ENCODE measurements at places on chromosomes 11 and 22.
A peak's percentile ranks its signal among the peaks of the same experiment; 100 is the strongest.

DNA sequence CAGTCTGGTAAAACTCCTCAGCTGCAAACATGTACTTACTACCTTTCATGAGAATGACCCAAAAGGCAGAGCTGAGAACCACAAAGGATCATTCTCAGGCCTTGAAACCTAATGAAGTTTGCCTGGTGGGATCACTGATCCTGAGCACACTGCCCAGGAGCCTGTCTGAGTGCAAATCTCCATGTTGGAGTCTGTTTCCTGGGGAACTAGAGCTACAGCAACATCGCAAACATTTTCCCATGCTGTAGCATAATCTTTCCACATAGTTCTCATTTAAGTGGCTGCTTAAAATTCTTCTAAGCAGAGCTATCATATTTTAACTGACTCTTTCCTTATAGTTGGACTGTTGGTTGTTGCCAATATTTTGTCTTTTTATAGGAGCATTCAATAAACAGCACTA lies 58.5 kb downstream of the GUCY1A2 start:
- peak; percentile 79 for DNase-seq

DNA sequence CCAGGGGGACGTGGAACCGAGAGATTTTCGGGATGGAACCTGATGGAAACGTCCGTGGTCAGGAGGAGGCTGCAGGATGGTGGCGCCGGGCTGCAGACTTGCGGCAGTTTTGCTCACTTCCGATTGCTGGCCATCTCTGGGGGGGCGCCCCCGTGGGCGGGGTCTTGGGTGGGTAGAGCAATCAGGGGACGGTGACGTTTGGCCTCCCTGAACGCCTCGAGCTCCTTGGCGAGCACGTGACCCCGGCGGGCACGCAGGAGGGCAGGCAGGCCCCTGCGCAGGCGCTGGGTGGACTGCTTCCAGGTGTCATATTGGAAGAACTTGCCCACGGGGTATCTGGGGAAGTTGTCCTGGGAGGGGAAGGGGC lies 6.3 kb downstream of the IGF2 start:
- no peak for DNase-seq

GRCh38 chr11:126265811-126266210 lies 2.9 kb downstream of the SRPRA start:
- DNase-seq: peak; percentile 65

- peak; percentile 13 for DNase-seq
These were observed 34.6 kb downstream of the APOL5 start for GRCh38 chr22:35752006-35752862.

GRCh38 chr22:38029901-38030300 lies 27.3 kb upstream of the PICK1 start:
- DNase-seq: no peak

- DNase-seq: peak; percentile 60
These were observed 22.1 kb upstream of the BDNF start for GRCh38 chr11:27722117-27722952.

- DNase-seq: peak; percentile 10
These were observed 101.8 kb downstream of the BCR start for GRCh38 chr22:23282089-23282501.

DNA sequence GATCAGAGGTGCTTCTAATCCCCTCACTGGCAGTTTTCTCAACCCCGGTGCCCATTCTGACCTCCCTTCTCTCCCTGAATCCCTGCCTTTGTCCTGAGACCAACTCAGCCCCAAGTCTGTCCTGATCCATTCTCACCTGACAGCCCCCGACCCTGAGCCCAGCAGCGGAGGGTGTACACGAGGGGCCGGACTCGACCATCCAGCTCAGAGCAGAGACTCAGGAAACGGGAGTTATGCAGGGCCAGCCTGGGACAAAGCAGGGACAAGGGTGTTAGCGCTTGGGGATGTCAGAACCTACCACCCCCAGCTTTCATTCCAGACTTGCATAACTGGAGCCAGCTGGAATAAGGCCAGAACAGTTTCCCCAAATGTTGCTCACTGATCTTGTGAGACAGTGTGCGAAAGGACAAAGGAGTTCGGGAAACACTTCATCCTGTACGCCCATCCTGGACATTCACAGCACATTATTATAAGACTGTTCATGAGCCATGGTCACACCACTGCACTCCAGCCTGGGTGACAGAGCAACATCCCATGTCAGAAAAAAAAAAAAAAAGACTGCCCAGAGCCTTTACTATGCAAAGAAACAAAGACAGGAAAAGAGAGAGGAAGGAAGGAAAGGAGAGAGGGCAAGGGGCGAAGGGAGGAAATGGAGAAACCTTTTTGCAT lies 3.5 kb upstream of the EEF1G start:
- peak; percentile 45 for DNase-seq

DNA sequence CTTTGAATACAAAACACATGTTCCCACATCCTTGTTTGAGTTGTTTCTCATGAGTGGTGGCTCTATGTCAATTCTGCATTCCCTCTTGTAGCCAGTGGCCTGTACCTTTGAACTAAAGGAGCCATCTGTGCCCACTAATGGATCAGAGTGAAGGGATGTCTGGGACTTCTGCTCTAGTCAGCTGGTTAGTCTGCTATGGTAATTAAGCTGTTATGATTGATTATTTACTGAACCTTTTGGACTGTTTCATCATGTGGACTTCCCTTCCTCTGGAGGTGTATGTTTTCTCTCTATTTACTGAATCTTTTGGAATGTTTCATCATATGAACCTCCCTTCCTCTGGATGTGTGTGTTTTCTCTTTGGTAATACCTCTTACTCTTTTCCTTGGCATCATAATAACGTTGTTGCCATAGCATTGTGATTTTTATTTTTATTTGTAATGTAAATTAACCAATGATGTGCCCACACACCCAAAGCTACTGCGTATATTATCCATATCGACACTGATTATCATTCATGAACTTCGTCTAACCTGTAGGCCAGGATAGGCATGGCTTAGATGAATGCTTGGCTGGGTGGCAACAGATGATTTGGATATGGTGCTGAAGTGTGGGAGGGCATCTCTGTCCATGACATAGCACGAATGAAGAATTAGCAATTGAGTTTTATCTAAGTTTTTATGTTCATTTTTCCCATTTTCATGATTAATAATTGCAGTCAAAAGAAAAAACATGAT lies 112.3 kb upstream of the SORL1-AS1 start:
- no peak for DNase-seq

GRCh38 chr22:50376085-50376651 lies 33.0 kb downstream of the PPP6R2 start:
- DNase-seq: no peak

DNA sequence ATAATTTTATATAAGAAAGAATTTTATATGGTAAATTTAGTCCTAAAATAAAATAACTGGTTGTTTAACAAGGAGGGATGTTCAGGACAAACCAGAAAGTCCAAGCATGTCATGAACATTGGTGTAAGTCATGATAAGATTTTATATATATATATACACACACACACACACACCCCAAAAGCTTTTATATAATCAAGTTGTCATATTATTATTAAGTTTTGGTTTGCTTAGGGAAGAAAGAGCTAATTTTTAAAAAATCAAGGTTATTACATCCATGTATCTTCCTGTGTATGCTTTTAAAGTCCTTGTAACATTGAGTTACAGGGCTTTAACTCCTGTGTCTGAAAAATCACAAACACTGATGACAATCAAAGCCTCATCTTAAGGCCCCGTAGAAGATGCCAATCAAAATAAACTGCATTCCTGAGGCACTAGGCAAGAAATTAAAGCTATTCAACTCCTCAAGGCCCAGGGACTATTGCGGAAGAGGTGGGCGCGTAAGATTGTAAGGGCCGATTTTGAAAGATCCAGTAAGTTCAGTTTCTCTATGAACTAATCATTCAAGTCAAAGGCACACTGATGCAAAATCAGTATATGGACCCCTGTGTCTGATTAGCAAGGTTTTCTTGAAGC lies 16.8 kb downstream of the APOL6 start:
- DNase-seq: no peak

- no peak for DNase-seq
These were observed 41.1 kb downstream of the PDGFD start for GRCh38 chr11:104122836-104123235.

DNA sequence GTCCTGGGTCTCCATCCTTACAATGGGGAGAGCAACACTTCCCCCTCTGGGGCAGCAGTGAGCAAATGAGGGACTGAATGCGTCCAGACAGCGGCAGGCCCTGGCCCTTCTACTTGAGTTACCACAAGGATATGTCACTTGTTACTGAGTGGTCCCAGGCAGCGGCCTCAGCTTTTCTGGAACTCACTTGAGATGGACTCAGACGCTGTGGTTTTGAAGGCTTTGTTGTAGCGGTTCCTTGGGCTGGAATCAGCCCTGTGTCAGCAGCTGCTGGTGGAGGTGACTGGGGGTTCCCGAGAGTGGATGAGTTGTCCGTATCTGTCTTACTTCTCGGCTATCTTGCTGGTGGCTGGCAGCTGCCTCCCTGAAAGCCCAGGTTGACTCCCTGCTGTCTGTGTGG lies 77.0 kb downstream of the MICAL2 start:
- no peak for DNase-seq

DNA sequence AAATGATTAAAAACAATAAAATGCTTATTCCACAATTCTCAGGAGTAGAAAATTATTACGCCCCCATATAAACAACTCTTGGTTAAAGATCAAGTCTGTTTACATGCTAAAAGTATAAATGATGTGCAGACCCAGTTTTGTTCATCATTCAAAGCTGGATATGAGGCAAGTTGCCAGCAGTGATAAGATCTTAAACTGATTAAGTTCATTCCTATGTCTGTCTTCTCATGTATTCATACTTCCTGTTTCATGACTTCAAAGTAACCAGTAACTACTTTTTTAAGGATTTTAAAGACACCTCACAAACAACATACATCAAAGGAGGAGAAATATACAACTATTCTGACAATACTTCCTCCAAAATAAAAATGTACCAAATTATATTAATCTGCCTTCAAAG lies 55.0 kb upstream of the ARHGAP32 start:
- peak; percentile 53 for DNase-seq

DNA sequence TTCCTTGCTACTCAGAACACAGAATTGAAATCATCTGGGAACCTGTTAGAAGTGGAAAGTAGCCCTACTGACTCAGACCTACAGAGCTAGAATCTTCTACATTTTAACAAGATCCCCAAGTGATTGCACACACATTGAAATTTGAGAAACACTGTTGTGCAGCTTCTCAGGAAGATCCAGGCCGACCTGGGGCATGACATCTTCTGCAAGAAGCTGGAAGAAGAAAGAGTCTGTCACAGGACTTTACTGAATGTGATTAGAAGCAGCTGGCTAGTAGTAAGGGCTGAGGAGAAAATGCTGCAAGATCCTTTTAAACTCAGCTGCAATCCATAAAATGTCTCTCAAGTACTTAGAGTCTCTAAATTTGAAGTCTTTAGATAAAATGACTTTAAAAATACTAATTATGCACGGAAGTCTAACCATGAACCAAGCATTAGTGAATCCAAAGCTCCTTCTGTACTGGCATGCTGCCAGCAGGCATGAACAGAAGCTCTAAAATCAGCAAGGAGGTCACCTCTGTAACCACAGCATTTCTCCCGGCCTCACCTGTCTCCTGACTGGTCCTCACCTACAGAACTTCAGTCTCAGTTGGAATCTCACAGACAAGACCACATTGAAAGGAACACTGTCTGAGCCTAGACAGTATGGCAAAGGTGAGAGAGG lies 85.0 kb downstream of the SERGEF start:
- peak; percentile 93 for DNase-seq

- DNase-seq: peak; percentile 76
These were observed 22.6 kb downstream of the ARHGEF17 start for GRCh38 chr11:73330569-73331093.

DNA sequence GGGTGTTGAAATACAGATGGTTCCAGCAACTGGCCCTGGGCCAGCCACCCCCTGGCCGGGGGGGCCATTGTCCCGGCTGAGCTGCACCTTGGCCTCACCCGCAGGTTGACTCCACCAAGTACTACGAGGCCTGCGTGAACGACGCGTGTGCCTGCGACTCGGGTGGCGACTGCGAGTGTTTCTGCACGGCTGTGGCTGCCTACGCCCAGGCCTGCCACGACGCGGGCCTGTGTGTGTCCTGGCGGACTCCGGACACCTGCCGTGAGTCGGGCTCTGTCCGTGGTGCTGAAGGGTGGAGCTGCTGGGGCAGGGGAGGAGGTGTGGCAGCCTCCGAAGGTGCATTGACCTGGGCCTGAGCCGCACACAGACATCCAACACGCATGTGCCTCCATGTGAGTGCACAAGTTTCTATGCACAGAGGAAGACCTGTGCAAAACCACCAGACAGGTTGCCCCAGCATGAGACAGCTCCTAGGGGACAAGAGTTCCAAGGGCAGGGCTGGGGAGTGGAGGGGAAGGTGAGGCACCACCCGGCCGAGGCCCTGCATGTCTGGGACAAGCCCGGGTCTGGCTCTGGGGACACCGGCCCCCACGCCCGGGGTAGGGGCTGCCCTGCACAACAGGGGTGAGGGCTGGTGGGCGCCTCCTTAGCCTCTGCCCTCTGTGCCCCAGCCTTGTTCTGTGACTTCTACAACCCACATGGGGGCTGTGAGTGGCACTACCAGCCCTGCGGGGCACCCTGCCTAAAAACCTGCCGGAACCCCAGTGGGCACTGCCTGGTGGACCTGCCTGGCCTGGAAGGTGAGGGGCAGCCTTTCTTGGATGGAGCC lies 16.1 kb downstream of the MUC5B start:
- no peak for DNase-seq

DNA sequence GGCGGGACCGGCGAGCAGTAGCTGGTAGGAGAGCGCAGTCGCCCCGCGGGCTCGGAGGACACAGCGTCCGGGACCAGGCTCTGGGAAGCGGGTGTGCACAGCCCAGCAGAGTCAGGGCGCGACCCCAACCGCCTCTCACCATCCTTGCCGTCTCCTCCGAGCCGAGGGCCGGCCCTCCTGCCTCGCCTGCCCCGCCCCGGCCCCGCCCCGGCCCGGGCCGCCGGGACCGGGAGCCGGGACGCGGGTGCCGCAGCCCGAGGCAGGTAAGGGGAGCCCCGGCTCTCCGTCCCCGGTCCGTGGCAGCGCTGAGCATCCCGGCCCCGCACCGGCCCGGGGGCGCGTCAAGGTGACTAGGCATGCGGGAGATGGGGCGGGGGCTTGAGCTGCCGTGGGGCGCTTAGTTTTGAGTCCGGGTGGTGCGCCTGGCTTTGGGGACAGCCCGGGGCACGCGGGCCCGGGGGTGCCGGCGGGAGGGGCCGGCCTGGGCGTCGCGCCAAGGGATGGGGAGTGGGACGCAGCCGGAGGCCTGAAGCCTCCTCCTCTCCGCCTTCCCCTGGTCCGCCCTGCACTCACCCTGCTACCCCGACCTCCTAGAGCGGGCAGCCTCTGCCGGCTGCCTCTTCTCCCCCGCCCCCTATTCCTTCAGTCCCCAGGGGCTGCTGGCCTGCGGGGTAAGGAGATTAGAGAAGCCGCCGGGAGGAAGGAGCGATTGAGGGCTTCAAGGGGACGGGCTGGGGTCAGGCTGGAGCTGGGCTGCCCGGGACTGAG lies at the start of gene ABCG4:
Gene ABCG4 (plus strand): TSS at position 35 of the 768 bp plus-strand sequence. CDS start 914 bp downstream, outside the sequence.
- peak; percentile 9 for DNase-seq

- peak; percentile 72 for DNase-seq
These were observed 2.7 kb downstream of the CRYBB3 start for GRCh38 chr22:25202290-25202921.

DNA sequence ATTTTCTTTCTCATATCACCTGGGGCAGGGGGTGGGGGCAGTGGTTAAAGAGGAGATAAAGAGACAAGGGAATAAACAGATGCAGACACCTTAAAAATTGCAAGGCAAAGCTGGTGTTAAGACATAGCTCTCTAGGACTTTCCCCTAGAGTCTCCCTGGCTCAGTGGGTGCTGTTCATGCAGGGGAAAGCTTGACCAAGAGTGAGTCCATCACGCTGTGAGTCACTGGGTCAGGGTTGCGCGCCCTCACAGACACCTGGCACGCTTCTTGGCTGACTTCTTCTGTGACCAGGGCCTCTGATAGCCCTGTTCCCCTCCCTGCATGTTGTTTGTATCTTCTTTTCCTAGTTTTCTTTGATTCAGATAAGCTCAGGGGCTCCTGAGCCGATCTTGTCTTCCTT lies 31.9 kb downstream of the COMMD9 start:
- DNase-seq: peak; percentile 62
